Stimulated activated CD4-positive, alpha-beta T cell treated with anti-CD3 and anti-CD28 coated beads, Interleukin-1b, Interleukin-23, amount 100 ng/mL, for 24 hours (primary cell): ENCODE measurements at places on chromosomes 2 and 18.

- no peak for DNase-seq
Observed at GRCh38 chr2:30149976-30150375, 3.2 kb downstream of the YPEL5 start.

DNA sequence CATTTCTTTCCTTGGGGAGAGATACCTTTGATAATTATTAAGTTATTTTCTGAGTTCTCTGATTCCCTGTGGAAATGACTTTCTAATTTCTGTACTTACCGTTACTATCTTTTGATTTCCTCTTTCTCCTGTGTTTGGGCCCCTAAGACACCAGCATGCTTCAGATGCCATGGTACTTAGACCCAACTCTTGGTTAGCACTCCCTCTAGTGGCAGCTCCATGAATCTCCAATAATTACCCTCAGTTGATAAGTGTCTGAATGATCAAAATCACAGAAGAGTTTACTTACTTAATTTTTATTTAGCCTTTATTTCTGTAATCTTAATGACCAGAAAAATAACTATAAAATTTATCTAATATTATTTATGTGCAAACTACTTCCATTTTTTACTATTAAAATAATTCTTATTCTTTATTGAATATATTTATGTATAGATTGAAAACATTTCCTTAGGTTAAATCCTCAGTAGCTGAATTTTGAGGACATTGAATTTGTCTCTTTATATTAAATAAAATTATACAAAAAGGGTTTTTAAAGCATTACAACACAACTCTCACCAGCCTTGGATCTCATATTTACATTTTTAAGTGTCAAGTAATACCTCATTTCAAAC is 300.4 kb downstream of the KCNS3 start:
- no peak for DNase-seq

GRCh38 chr2:170714381-170715061 is 616 bp upstream of the SP5 start:
- DNase-seq, result peak; percentile 6

DNA sequence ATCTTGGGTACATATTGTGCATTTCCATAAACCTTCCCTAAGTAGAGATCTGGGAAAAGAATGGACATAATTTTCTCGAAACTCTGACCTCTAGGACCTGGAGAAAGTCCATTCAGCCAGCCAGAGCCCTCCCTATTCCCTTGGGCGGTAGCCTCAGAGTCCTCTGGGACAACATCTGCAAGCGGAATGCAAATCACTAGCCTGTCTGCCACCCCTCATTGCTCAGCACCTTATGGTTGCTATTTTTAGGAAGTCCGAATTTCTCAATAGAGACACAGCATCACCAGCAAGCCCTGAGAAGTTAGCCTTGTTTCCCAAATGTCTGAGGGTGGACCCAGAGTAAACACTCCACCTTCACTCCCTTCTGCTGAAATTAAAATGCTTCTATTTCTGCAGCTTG is 17.6 kb upstream of the CD28 start:
- DNase-seq, result no peak
